ENCODE measurements at places on chromosomes 1 and 21.

GRCh38 chr1:87204441-87204840 is 124.2 kb upstream of the LMO4 start:
- no peak for DNase-seq

DNA sequence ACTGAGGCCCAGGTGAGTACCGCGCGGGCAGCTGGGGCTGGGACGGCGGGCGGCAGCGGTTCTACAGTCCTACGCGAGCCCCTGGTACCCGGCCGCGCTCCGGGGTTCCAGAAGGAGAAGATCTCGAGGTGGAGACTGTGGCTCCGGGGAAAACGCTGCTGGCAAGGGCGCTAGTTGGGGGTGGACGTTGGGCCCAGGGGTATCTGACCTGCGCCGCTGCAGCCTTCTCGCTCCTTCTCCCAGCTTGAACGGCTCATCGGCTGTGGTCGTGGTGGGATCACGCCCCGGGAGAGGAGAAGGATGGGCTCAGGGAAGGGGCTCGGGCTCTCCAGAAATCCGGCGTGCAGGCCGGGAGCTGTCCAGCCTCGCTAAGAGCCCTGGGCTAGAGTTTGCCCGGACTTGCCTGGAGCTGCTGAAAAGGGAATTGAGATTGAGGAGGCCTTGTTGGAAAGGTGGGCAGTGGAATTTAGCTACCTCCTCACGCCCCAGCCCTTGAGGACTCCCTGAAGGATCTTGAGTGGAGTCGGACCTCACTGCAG is 1.1 kb upstream of the POU3F1 start:
- DNase-seq = peak; percentile 33

- no peak for DNase-seq
These were observed 357.0 kb upstream of the NCAM2 start for GRCh38 chr21:20641241-20641640.

GRCh38 chr21:32455548-32455947 is 43.0 kb downstream of the EVA1C start:
- no peak for DNase-seq

- DNase-seq = no peak
These were observed 130.0 kb downstream of the EDEM3 start for GRCh38 chr1:184624626-184625025.
